Brain pericyte (primary cell): ENCODE measurements at places on chromosomes 1 and 21.

DNA sequence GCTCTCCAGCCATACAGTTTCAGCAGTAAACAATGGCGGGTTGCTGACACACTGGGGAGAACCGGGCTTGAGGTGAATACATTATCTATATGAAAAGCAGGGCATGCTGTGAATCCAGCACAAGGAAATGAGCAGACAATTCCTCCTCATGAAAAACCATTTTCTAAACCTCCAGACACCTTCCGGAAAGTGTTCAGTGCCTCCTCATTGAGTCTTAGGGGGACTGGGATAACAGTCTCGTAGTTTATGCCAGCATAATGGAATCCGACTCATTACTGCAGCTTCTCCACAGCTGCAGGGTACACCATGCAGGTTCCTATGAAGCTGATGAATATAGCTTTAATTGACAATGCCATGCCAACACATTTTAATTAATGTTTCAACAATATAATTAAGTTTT is 284.1 kb downstream of the BACH1 start:
- DNase-seq = no peak

- DNase-seq = no peak
Observed at GRCh38 chr1:116107371-116107770, 3.8 kb upstream of the MAB21L3 start.

DNA sequence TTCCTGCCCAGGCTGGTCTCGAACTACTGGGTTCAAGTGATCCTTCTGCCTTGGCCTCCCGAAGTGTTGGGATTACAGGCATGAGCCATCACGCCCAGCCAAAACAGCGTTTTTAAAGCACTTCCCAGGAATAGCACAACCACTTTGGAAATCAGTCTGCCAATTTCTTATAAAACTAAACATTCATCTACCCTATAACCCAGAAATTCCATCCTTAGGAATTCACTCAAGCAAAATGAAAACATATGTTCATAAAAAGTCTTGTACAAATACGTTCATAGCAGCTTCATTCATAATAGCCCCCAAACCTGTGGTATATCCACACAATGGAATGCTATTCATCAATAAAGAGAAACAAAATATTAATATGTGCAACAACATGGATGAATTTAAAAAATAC is 36.1 kb downstream of the PHC2 start:
- no peak for DNase-seq

DNA sequence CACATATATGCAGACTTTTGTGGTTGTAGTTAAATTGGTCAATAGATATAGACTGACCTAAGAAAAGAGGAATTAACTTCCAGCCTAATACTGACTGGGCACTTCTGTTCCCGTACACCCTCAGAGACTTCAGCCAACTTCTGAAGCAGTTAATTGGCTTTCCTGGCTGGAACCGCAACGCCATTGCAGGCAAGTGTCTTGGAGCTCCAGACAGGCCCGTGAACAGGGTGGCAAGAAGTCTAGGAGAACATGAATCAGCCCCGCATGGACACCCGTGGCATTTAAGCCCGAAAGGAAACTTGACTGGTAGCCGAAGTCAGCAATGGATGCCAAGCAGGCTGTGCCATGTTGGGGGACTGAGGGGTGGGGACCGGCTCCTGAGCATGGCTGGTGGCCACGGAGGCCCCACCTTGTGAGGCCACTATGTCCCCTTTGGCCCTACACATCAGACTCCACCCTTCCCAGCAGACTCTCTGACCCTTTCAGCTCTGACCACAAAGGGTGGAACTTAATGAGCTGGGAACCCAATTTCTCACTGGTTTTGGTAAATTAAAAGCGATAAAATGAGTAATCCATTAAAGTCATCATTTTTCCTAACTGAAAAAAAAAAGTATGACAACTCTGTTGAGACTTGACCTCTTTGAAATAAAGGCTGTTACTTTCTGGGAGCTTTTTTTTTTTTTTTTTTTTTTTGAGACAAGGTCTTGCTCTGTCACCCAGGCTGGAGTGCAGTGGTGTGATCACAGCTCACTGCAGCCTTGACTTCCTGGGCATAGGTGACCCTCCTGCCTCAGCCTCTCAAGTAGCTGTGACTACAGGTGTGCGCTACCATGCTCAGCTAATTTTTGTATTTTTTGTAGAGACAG is 54.1 kb downstream of the RUNX1 start:
- no peak for DNase-seq
